ENCODE measurements at places on chromosomes 3 and 15.

- no peak for DNase-seq
Observed at GRCh38 chr3:50372349-50372748, 13.0 kb upstream of the TMEM115 start.

DNA sequence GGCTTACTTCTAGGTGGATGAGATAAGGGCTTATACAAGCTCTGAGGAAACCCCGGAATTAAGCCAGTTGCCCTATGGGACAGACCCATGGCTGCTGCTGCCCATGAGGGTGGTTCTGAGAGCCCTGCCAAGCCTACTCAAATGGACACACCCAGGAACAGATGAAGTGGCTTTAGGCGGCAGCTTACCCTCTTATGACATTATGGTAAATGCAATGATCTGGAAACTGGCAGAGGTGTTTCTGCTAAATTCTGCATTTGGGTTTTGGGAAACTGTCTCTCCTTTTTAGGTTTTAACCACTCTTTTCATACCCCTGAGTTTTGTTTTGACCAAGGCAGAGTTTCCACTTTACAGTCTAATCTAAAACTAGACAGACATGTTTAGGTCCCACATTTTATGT, 9.0 kb upstream of the ZBED2 start:
- no peak for DNase-seq

DNA sequence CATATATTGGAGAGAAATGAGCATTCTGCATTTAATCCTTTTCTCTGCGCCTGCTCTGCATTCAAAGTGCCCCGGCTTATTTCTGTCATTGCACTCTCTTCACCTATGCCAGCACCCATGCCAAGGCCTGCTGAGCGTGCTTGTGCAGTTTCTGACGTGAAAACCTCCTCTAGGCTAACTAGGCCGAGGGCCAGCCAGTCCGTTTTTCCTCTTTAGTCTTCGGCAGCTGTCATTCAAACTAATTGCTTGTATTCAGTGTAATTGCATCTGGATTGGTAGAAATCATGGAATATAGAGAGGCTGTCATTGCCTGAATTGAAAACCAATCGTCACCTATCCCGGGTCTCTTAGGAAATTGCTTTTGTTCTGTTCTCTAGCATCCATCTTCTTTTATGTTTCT, 94.0 kb downstream of the ARPP21 start:
- no peak for DNase-seq

DNA sequence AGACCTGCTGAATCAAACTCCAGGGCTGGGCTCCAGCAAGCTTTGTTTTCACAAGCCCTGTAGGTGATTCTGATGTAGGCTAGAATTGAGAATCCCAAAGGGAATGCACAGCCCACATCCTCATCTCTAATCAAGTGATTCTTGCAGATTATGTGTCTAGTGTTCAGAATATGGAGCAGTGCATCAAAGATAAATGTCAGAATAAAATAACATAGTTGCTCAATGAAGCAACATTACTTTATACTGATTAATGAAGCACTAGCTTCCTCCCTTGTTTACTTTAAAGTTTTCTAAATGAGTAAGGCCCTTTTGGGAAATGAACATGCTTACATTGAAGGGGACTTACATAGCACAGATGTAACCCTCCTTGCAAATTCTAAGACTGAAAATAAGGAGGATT, 39.2 kb downstream of the NUP210 start:
- DNase-seq: no peak

- DNase-seq: no peak
Observed at GRCh38 chr3:62774221-62774620, 101.0 kb downstream of the CADPS start.

GRCh38 chr15:100383302-100384107, 41.7 kb upstream of the ADAMTS17 start:
- no peak for DNase-seq

DNA sequence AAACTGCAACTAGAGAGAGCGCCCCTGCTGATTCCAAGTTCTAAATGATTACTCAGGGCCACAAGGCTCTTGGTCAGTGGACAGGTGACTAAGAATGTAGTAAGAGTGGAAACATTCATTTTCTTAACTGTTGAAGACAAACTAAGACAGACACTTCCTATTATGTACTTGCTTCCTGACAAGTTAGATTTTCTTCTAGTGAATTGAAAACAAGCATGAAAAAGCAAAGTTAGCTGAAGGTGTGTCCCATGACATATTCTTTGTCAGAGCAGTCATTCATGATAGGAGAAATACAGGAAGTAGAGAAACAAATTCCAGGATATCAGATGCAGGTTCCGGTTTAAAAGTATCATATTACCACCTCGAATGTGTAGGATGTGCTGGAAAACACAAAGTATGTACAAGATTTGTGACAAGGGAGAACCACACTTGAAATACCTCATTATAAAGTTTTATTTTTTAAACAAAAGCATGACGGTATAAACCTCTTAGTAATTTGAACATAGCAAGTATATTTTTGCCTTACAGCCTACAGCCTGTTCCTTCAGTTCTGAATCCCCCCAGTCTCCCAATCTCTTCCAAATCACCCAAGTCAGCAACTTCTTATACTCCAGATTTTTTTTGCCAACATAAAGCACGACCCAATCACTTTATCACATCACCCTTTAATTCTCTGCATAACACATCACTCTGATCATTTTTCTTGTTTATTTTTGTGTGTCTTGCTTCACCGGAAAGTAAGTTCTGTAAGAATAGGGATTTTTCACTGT, 6.2 kb downstream of the TSPAN3 start:
- DNase-seq: no peak

- no peak for DNase-seq
Observed at GRCh38 chr3:10217359-10217758, 30.9 kb upstream of the TATDN2 start.

DNA sequence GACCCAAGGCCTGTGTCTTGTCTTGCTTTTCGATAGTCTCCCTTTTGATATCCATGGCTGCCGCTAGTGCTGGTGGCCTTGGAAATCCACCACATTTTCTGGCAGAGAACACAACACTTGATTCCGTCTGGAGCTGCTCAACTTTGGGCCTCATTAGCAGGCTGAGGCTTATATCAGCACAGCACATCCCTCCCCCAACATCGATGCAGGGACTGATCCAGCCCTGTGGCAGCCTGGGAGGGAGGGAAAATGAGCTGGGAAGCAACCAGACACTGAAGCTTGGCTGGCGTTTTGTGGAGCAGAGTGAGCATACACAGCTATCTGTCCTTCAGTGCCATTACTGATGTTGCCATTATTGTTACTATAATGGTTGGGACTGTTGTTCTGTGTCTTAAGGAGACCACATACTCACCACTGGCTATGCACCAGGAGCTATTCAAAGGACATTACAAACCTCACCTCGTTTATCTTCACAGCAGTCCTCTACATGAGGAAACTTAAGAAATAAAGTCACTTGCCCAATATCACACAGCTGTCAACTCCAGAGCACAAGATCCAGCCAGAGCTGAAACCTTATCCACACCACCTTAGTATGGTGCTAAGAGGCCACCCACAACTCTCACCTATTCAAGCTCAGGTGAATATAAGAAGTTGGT, 102.9 kb downstream of the SUCLG2 start:
- DNase-seq: no peak

DNA sequence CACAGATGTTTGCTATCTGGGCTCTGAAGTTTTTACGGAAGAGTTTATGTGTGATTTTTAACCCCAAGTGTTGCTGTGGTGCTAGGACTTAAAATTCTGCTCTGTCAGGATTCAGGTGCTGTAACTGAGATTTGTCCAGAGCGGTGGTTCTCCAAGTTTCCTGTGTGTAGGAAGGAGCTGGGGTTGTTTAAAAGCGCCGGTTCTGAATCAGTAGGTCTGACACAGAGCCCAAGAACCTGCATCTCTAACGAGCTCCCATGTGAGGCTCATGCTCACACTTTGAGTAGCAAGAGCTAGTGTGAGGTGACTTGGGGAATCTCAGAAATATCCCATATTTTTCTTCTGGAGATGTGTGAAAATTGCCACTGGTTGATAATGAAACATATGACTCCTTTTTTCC, 325.5 kb downstream of the SATB1 start:
- peak; percentile 9 for DNase-seq

DNA sequence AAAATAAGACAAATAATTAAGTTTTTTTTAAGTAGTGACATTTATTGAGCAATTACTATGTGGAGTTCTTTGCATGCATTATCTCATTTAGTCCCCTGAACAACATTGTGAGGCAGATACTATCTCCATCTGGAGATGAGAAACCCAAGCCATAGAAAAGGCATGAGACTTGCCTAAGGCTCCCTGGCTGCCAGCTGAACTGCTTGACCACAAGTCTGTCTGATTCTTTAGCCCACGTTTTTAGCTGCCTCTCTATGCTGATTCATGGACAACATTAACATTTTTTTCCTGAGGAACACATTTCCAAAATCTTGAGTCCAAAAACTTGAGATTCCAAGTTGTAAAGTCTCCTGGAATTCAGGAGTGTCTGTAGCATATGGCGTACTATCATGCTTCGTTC, 263.6 kb upstream of the GOLGA6L4 start:
- DNase-seq: no peak

DNA sequence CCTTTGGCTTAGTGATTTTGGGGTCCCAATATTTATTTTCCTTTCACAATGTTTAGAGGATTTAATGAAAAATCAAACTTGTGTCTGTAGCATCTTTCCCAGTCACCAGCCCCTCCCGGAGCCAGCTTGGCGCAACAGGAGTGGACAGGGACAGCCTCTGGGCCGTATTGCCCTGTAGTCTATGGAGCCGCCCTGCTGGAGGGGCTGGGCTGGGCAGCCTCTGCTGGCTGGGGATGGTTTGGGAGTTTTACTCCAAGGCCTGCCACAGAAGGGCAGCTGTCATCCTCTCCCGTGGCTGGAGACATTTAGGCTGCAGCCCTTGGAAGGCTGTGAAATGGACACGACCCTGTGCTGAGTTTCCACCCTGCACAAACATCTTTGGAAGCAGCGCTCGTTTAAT, 89.4 kb upstream of the RGMA start:
- no peak for DNase-seq

GRCh38 chr3:125309476-125309875, 65.6 kb downstream of the ZNF148 start:
- DNase-seq: no peak

DNA sequence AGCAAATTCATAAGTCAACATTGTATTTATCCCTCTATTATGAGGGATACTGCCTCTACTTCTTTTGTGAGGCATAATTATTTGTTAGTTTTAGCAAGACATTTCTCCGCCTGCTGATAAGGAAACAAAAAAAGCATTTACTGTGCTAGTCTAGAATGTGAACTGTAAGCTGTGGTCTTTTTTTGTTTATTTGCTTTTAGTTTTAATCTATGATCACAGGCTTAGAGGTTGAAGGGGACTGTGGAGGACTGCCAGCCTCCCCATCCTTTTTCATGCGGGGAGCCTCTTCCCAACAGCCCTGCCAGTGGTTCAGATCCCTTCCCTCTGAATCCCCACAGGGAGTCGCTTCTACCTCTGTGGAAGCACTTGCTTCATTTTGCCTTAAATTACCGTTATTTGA, 331.0 kb upstream of the ROPN1 start:
- no peak for DNase-seq

DNA sequence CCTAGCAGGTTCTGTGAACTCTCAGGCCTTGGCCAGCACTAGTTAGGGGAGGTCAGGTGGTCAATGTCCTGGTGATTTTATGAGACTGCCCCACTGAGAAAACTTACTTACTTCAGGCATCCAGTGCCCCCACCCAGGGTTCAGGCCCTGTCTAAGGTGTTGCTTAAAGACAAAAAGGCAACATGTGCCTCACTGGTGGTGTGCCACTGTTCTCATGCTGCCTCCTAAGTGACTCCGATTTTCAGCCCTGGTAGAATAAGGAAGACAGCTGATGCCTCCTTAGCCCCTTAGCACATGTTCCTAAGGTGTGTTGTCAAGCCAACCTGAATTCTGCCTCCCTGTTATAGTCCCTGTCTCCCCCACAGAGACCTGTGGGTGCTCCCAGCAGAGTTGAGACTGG, 5.3 kb downstream of the RBM15B start:
- no peak for DNase-seq

DNA sequence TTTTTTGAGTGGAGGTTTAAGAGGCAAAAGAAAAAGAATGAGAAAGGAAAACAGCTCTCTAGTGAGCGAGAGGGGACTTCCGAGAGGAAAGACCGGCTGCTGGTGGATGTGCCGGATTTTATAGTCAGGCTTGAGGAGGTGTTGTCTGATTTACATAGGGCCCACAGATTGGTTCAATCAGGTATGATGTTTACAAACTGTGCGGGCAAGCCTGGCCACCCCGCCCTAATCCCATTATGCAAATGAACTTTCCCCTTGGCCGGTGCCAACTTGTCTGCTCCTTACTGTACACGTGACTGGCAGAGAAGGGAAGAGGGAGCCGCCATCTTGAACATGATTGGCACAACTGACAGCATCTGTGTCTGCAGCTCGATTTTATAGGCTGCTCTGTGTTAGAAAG, 44.7 kb downstream of the FAM43A start:
- DNase-seq: peak; percentile 17

DNA sequence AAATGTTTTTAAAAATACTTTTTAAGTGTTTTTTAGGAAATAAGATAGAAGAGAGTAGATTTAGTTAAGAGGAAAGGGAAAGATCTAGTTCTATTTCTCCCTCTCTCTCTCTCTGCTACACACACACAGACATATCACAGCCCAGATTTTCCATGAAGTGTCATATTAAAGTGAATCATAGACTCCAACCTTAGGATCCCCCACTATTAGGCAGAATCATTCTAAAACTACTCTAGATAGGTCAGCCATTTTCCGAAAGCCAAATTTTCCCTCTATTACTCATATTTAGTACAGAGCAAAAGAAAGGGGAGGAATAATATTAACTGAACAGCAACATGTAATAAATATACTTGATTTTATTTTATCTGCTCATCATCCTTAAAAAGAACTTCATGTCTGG, 45.1 kb upstream of the RSL24D1 start:
- peak; percentile 33 for DNase-seq

DNA sequence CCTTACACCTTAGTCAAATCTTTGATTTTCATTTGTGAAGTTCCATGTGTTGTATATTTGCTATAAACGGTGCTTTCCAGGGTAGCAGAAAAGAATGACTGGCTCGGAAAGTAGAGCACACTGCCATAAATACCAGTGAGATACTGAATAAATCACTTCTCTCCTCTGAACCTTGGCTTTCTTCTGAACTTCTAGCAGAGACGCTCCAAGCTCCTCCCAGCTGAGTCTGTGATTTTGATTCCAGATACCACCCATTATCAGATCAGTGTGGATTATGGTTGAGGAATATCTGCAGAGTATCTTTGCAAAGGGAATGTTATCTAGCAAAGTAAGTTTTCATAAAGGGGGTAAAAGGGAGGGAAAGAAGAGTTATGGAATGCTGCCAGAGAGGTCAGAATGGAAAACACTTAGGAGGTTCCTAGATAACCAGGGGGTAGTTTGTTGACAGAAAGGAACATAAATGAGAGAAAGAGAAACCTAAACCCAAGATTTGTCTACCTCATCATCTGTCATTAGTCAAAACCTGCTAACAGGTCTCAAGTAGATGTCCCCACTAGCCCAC, 98.5 kb upstream of the PSMD6 start:
- DNase-seq: no peak

- no peak for DNase-seq
Observed at GRCh38 chr3:193237030-193237429, 4.0 kb upstream of the PLAAT1 start.

- DNase-seq: peak; percentile 68
Observed at GRCh38 chr3:107064405-107065060, 312.7 kb upstream of the CCDC54 start.

All from HFFc6 (cell line).